Uterus (tissue), 4 donors: ENCODE measurements at places on chromosomes 4 and X.

DNA sequence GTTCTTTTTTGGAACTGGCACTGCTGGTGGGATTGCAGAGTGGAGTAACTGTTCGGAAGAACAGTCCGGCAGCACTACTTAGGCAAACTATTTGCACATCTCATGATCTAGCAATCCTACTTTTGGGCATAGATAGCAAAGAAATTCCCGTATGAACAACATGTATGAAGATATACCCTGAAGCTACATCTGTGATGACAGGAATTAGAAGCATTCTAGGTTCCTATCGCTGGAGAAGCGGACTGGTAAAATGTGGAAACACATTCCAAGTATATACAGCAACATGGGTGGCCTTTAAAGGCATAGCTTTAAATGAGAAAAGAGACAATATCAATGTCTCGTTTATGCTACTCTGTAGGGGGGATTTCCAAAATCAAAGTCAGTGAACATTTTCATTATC lies 3.1 kb downstream of the DCAF16 start:
- DNase-seq = no peak

- peak; percentile 31 for DNase-seq
Observed at GRCh38 chrX:68920561-68920960, 91.7 kb downstream of the EFNB1 start.

GRCh38 chr4:110609044-110609750 lies 13.7 kb downstream of the PITX2 start:
- no peak for DNase-seq

GRCh38 chr4:40800064-40800463 lies 50.3 kb downstream of the NSUN7 start:
- DNase-seq = no peak

DNA sequence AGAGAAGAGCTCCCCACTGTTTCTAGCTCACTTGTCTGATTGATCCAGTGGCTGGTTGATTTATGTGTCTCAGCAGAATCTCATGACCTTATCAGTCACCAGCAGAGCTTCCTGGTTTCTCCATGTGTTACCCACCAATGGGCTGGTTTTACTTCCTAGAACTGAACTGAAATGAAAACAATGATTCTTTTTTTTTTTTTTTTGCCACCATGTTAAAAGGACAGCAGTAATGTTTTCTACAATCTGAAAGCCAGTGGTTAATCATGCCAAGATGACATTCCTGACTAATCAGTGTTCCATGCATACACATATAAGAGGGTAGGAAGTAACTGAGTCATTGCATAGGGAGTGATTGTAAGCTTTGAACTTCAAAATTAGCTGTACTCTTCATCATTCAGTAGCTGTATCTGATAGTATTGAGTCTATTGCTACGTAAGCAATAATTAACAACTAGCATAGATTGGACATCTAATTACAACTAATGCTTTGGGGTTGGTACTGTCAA lies 67.7 kb downstream of the SLC4A4 start:
- no peak for DNase-seq

DNA sequence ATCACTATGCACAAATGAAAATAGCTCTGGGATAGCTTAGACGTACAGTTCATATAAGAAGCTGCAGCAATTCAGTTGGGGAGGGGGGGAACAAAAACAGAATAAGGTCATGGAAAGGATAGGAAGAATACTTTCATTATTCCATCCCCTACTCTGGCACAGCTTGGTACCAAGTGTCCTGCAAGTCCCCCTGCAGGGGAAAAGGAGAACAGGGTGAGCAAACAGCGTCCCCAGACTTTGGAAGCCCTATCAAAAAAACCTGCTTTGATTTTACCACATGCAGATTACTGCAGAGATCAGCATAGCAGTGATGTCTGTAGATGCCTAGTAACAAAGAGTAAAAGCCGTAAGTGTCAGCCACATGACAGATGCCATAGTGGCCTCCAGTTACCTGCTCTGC lies 209.4 kb upstream of the NEIL3 start:
- no peak for DNase-seq

DNA sequence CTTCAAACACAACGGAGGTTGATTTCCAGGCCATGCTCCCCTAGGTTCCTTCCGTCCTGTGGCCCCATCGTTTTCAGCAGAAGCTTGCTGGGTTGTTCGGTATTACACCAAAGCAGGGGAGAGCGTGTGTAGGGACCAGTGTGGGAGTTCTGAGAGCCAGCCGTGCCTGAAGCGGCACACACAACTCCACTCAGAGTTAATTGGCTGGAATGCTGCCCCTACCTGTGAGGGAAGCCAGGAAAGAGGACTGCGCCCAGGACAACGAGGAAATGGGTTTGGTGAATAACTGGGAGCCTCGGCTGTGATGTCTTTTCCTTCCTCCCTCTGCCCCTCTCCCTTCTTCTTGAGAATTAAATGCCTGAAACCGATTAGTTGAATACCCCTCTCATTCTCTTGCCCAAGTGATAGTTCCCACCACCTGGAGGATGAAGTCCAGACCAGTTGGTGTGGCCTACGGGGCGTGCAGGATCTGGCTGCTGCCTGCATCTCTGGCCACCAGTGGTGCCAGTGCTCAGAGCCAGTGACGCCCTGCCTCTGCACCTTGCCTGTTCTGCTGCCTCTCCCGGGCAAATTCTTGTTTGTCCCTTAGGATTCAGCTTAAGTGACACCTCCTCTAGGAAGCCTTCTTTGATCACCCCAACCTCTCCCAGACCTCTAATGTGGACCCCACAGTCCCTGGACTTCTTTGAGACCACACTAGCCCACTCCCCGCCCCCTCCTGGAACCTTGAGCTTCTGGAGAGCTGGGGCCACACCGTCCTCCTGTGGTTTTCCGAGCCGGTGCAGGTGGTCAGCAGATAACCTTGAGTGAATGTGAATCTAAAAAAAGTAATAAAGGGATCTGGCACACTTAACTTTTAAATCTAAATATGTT lies 33.6 kb downstream of the TBC1D14 start:
- no peak for DNase-seq

GRCh38 chr4:101973361-101973760 lies 182.8 kb downstream of the BANK1 start:
- DNase-seq = no peak

- no peak for DNase-seq
Observed at GRCh38 chrX:23795221-23795620, 12.2 kb downstream of the SAT1 start.

GRCh38 chrX:20224814-20225487 lies 41.8 kb downstream of the RPS6KA3 start:
- DNase-seq = no peak

GRCh38 chr4:81675791-81676393 lies 204.2 kb upstream of the RASGEF1B start:
- DNase-seq = peak; percentile 55

DNA sequence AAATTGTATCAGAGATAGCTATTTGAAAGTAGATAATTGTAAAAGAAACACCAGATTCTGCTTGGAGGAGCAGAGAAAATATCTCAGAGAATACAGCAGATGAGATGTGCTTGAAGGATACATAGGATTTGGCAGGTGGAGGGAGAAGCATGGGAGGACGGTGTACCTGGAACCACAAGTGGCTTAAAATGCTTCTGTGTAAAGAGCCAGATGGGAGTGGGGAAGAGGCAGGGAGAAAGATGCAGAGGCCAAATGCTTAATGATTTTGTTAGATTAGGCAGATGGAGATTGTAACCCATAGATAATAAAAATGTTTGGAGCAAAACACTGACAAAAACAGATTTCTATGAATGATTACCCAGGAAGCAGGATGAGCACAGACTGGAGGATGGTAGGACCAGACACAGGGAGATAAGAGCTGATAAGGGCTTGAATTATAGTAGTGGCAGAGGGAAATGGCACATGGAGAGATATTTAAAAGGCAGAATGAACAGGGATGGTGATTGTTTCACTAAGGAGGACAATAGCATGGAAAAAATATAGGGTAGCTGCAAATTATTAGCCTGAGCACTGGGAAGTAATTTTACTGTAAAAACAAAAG lies 145.7 kb upstream of the TBC1D9 start:
- DNase-seq = no peak

- no peak for DNase-seq
Observed at GRCh38 chr4:25830548-25830947, 32.2 kb downstream of the SEL1L3 start.

GRCh38 chrX:125646195-125646594 lies 326.5 kb downstream of the TEX13C start:
- no peak for DNase-seq

- DNase-seq = no peak
Observed at GRCh38 chr4:163991298-163991865, 496.9 kb downstream of the TMA16 start.

DNA sequence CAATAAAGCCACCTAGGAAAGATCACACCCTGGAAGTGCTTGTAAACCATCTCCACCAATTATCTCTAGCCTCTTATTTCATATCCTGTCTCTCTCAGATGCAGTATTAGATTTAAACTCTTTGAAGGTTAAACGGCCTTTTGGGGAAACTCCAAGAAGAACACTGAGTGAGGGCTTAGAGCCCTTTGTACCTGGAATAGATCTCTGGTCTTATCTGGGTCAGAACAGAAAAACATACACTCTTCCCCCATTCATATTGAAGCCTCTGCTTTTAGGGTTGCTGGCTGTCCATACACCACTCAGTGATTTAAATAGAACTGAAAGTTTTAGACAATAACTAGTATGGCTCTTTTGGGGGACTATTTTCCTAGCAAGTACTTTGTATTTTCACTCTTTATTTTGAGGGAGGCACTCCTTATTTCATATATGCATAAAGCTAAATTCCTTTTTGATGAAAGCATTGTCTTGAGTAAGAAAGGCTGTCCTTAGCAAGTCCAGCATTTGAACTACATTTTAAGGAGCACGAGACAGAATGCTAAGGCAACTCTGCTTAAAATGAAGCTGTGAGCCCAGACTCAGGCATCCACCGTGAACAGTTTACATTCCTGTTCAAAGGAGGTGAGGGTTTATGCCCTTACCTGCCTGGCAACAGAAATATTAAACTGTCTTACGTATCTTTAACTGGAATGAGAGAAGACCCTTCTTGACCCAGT lies 17.4 kb downstream of the YY2 start:
- DNase-seq = no peak
